ENCODE measurements at places on chromosomes 1 and 21.

DNA sequence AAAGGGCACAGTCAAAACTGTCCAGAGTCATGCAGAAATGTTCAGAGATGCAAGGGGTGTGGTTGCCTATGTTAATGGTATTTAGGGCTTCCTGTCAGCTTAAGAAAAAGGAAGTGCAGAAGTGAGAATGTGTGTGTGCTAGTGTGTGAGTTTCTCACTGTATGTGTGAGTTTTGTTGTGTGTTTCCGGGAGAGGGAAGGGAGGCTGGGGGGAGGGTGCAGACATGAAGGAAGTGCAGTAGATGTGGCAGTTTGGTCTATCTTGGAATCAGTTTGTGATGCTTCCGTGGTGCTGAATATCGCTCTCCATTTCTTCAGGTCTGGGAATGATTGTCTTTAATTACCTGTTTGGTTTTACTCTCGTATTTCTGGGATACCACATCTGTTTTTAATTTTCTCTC, 16.5 kb upstream of the ATP6V1G3 start:
- DNase-seq: no peak

- no peak for DNase-seq
Observed at GRCh38 chr1:234512451-234512861, 33.5 kb upstream of the TARBP1 start.

DNA sequence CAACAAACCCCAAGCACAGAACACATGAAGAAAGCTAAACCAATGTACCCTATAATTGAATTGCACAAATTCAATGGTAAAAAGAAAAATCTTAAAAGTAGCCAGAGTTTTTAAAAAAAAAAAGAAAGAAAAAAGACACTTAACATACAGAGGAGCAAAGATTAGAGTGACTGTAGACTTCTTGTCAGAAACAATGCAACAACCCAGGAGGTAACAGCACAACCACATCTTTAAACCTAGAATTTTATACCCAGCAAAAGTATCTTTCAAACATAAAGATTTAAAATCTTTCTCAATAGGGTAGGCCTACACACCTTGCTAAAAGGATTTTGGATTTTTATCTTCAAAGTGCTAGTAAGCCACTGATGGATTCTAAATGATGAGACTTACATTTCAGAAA, 64.4 kb downstream of the PHTF1 start:
- DNase-seq: no peak

GRCh38 chr1:95631695-95632094, 397.7 kb downstream of the RWDD3 start:
- DNase-seq: no peak

DNA sequence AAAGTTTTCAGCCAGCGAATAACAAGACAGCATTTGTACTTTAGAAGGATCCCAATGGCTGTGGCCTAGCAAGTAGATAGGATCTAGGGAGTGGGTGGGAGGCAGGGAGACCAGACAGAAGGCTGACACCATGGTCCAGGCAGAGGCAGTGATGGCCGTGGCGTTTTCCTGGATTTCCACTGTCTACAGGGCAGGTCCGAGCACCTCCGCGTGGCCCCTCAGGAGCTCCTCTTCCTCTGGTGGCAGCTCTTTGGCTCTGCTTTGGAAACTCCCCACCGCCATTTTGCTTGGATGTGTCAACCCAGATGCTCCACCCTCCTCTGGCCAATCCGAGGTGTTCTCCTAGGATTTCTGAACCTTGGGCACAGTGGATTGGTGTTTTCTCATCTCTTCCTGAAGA, 25.1 kb downstream of the PADI4 start:
- DNase-seq: no peak

GRCh38 chr1:41476807-41477361, 7.6 kb downstream of the EDN2 start:
- DNase-seq: no peak

DNA sequence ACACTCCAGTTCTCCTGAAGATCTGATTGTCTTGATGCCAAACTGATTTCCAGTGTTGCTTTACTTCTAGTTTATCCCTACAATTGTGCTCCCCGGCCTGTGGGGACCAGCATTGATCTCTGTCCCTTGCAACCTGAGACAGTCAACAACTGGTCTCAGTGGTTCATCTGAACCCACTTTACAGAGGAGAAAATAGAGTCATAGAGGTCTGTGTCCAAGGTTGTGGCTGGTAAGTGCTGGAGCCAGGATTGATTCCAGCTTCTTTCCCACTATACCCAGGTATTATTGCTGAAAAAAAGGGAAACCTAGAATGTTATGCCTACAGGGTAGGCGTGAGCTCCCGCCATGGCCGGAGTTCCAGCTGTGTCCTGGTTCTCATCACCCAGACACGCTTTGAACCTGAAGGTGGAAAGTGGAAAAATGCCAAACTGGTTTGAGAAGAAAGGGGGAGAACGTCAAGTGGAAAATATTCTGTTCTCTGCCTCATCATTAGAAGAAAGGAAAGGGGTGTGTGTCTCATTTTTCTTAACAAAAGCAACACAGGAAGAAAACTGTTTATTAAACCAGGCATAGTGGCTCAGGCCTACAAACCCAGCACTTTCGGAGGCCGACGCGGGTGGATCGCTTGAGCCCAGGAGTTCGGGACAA, 60.7 kb upstream of the ITPKB start:
- DNase-seq: no peak

DNA sequence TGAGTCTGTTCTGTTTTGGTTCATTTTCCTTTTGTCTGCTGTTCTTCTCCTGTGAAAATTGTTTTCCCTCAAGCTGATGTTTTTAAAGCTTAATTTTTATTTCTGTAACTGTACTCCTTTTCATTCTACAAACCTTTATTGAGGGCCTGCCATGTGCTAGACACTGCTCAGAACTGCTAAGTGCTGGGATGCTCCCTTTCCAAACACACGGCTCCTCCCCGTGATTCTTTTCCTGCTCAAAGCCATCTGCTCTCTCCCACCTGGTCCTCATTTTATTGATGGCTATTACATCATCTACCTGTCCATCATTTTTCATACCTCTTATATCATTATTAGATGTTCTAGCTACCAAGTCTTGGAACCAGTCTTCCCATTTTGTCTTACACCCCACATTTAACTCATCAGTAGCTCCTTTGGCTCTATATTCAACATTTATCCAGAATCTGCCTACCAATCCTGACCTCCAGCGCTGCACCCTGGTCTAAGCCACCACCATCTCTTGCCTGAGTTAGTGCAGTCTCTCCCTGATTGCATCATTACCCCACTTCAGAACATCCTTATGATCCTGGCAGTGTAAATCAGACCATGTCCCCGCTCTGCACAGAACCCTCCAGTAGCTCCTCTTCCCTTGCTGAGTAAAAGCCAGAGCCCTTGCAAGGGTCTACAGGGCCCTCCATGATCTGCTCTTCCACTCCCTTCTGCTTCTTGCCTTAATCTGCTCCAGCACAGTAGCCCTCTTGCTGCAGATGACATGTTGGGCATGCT, 118.1 kb downstream of the CACNA1E start:
- no peak for DNase-seq

GRCh38 chr1:168266644-168267186, 14.0 kb upstream of the TBX19 start:
- DNase-seq: no peak

GRCh38 chr21:36089946-36090345, 20.1 kb downstream of the CBR1 start:
- no peak for DNase-seq

DNA sequence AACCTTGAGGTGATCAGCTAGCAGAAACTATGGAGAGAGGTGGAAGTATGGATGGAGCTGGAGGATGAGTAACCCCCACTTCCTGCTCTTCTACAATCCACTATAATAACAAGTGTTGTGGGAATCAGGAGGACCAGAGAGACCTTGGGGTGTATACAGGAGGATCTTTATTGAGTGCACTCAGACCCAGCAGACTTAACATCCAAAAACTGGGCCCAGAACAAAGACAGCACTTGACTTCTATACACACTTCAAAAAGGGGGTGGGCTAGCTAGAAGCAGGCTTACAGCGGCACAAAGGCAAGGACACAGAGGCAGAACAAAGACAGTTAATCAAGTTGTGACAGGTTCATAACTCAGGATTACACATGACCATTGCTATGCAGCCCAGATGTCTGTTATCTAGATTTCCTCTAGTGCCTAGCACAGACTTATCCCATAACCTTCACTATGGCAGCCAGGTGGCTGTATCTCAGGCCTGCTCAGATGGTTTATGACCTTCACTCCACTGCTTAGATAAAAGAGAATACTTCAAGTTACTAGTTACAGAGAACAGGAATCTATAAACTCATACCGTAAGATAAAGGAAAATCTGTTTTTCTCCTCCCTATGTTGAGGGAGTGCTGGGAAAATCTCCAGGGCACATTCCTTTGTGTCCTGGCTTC, 36.1 kb upstream of the PADI2 start:
- no peak for DNase-seq

GRCh38 chr1:30745834-30746208, 11.8 kb downstream of the LAPTM5 start:
- no peak for DNase-seq

DNA sequence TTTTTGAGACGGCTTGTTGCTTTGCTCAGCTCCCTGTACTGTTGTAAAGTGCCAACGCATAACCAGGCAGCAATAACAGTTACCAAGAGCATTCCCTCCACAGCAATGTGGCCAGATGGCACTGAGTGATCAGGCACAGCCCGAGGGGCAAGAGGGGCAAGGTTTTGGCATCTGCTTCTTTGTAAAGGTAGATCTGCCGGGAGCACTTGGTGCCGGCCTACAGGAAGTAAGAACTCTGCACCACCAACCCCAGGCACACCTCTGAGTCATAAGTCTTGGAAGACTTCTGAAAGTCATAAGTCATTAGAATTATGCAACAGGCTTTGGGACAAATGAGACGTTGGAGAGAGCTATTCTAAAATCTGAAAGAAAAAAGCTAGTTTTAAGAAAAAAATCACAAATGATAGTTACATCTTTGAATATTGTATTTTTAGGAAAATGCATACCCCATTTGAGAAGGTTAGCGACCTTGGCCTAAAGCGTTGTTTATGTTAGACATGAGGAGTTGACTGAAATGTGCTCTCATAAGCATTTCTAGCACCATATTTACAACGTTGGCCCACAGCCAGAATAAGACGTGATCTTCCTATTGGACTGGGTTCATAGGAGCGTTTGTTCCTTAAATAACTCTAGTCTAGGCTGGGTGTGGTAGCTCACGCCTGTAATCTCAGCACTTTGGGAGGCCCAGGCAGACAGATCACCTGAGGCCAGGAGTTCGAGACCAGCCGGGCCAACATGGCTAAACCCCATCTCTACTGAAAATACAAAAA, 37.7 kb upstream of the MAP10 start:
- DNase-seq: no peak

GRCh38 chr1:101238681-101239094, 1.9 kb downstream of the S1PR1 start:
- DNase-seq: peak; percentile 45

DNA sequence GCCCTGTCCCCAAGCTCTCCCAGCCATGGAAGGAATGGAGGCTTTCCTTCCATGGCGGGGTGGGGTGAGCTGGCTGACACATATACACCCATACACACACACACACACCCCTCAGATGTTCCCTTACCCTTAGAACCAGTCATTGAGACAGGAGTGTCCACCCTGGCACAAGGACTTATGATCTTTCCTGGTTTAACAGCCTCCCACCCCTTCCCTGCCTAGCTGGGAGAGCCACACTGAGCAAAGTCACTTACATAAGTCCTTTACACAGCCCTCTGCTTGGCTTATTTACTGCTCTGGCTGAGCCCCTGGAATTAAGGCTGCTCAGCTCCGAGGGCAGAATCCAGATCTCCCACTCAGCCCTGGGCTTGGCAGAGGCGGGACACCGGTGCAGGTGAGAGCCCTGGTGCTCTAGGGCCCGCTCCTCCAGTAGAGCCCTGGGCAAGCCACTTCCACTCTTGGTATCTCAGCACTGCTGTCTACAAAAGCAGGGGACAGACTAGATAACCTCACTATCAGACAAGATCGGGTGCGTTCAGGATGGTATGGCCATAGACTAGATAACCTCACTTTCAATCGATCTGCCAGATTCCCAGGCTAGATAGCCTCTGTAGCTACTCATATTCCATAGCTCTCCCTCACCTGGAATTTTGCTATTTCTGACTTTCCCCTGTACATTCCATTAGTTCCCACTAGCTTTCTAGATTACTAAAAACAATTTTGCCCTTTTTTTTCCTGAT, 16.7 kb downstream of the SLC6A9 start:
- no peak for DNase-seq

GRCh38 chr1:96521010-96521409, 200.6 kb upstream of the PTBP2 start:
- no peak for DNase-seq

DNA sequence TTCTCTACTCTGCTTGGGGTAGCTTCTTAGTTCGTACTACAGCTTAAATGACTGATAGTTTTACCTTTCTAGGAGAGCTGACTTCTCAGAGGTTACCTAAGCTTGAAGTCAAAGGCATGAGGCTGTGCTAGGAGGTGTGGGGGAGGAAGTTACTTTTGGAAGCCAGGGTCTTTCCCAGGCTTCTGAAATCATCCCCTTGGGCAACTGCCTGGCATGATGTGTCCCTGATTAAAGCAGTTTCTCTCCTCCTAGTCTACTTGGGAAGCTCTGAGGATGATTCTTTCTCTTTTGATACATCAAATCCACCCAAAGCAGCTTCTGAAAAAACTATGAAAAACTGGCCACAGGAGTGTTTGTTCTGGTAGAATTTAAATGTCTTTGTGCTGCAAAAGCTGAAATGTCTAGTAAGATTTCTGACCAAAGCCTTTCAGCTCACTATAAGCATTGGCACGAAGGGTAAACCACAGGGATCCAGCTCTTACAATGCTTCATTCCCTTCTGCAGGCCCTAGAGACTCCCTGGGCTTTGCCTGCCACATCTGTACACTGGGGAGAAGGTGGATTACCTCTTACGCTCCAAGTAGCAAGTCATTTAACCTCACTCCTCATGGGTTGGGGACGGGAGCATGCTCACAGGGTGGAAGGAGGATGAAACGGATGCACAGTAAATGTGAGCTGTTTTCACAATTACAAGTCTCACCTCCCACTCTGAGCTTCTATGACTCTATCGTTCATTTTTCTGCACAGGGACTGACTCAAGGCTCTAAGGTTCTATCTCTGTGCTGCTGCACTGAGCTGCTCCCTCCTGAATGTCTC, 59.6 kb downstream of the RUNX1 start:
- no peak for DNase-seq

- no peak for DNase-seq
Observed at GRCh38 chr21:29885491-29885890, 54.3 kb downstream of the GRIK1 start.

GRCh38 chr1:194846488-194846887, 1660.1 kb upstream of the B3GALT2 start:
- DNase-seq: no peak

GRCh38 chr1:231929311-231929710, 302.7 kb downstream of the DISC1 start:
- DNase-seq: no peak
